ENCODE measurements at places on chromosomes 6 and 20.

- no peak for DNase-seq
These were observed 74.0 kb downstream of the MDGA1 start for GRCh38 chr6:37623666-37624065.

DNA sequence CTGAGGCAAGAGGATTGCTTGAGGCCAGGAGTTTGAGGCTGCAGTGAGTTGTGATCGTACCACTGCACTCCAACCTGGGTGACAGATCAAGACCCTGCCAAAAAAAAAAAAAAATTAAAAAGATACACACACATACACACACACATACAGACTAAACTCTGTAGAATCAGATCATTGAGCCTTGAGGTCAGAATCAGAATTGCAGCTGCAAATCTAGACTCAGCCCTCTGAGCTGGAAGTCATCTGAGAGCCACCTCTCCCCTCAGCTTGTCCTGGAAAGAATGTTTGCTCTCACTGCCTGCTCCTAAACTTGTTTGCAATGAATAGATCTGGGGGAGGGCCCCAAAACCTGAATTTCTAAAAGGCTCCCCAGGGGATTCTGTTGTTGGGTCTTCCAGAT, 41.4 kb upstream of the ANGPT4 start:
- no peak for DNase-seq

- DNase-seq = no peak
These were observed 4.4 kb upstream of the PRIM2 start for GRCh38 chr6:57313009-57313408.

- no peak for DNase-seq
These were observed 28.4 kb downstream of the SYNDIG1 start for GRCh38 chr20:24497851-24498250.

DNA sequence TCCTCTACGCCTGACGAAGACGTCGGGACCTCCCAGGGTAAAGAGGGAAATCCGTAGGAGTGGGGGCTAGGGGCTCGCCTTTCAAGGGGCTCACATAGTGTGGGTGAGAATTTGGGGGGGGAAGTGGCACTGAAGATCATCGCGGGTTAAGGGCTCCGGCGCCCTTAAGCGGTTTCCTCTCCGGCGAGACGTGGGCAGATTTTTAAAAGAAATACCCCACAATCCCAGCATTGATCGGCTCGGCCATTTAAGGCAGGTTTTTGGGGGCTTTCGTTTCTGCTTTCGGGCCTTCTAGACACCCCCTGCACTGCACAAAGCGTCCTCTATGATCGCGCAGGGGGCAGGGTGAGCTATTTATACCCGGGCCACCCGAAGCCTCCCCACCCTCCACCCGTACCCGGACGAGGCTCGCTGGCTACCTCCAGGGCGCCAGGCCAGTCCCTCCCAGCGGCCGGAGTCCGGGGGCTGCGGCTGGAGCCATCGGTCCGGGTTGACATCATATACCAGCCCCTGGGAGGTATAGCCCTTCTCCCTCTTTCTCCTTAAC, 1.2 kb downstream of the NKX2-2 start:
- no peak for DNase-seq

GRCh38 chr6:112005013-112005371, 48.9 kb upstream of the CCN6 start:
- no peak for DNase-seq

DNA sequence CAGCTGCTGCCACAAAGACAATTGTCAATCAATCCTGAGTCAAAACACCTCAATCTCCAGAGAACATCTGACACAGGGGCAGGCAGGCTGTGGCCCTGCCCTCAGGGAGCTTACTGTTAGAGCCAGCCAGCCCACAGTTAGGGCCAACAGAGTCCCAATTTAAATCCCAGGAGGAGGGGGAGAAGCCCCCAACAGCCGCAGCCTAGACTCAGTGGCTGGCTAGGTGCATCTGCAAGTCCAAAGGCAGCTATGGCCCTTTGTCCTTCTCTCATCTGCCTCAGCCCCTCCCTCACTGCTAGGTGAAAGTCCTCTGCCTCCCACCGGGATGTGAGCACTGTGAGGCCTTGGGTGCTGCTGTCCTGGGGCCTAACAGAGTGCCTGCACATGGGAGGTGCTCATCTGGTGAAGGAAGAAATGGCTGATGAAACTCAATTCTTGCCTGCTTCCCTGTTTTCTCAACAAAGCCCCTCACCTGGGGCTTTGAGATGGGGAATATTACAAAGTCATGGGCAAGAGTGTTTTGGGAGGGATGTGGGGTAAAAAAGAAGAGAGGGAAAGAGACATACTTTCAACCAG, 33.7 kb upstream of the VEGFA start:
- no peak for DNase-seq

DNA sequence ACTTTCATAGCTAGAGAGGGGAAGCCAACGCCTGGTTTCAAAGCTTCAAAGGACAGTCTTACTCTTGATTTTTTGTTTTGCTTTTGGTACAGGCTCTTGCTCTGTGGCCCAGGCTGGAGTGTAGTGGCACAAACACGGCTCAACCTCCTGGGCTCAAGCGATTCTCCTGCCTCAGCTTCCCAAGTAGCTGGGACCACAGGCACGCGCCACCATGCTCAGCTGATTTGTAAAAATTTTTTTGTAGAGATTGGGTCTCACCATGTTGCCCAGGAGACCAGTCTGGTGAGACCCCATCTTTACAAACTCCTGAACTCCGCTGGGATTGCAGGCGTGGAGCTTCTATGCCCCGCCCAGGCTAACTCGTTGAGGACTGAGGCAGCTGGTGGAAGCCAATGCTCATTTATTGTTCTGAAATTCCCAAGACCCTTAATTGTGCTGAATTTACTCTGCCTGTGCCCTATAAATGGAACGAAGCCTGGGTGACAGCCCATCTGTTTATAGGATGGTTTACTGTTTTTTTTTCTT, 18.0 kb downstream of the SRSF3 start:
- no peak for DNase-seq

DNA sequence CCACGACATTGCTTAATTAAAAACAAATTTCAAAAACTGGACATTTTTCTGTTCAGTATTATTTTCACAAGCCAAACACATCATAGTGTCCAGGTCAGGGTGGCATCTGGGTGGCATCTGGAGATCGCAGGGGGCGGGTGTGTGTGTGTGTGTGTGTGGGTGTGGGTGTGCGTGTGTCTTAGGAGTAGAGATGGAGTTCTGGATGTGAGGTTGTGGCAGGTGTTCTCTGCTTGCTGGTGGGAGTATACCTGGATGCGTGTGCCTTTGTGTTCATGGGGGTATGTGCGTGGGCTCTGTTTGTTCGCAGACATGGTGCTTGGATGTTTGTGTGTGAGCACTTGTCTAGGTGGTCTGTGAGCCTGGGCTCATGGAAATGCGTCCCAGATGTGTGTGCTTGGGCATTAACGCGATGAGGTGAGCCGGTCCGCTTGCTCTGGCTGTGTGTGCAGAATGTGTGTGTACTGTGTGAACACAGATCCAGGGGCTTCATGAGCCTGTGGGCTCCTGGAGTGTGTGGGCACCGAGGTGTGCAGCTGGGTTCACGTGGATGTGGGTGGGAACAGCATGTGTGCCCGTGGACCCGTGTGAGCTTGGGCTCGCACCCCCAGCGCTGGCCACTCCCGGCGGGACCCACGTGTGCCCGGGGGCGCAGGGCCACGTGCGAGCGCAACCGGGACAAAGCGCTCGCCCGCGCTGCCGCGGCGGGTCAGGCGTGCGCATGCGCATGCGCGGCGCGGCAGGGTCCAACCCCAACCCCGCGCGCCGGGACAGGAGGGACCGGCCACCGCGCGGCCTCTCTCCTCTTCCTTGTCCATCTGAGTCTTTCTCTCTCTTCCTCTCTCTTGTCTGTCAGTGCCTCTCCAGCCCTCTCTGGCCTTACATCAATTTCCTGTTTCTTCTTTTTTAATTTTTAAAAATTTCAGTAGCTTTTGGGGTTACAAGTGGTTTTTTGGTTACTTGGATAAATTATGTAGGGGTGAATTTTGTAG, 60.4 kb downstream of the SRC start:
- DNase-seq = peak; percentile 18

DNA sequence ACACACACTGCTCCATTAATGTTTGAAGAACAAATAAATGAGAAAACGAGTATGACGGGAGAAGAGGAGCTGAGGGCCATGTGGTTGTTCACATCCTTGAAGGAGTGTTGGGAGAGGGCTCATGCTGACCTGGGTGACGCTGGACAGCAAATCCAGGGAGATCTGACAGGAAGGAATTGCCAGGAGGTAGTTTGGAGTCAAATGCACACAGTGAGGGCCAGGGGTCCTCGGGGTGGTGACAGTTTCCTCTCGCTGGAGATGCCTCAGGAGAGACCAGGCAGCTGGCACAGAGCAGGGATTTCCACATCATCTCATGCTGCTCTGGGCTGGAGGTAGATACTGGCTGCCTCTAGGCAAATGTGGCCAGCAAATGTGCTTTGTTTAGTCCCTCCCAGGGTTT, 2.0 kb upstream of the TMEM181 start:
- DNase-seq = no peak

DNA sequence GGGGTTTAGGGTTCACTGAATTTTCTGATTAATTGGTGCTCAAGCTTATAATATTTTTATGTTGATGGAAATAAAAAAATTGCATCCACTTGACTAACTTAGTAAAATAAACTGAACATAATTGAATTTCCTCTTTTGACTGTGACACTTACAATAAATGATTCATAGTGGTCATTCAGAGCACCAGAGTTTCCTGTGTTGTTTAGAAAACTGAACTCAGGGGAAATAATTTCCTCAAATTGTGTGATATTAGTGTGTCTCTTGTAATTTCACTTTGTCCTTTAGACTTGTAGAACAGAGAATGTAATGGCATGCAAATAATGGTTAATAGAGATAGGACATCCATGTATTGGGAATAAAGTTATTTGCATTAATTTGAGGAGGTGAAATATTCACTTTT, 319.7 kb upstream of the MAN1A1 start:
- no peak for DNase-seq

GRCh38 chr6:26205625-26206574, 118.7 kb downstream of the HFE start:
- DNase-seq = no peak

DNA sequence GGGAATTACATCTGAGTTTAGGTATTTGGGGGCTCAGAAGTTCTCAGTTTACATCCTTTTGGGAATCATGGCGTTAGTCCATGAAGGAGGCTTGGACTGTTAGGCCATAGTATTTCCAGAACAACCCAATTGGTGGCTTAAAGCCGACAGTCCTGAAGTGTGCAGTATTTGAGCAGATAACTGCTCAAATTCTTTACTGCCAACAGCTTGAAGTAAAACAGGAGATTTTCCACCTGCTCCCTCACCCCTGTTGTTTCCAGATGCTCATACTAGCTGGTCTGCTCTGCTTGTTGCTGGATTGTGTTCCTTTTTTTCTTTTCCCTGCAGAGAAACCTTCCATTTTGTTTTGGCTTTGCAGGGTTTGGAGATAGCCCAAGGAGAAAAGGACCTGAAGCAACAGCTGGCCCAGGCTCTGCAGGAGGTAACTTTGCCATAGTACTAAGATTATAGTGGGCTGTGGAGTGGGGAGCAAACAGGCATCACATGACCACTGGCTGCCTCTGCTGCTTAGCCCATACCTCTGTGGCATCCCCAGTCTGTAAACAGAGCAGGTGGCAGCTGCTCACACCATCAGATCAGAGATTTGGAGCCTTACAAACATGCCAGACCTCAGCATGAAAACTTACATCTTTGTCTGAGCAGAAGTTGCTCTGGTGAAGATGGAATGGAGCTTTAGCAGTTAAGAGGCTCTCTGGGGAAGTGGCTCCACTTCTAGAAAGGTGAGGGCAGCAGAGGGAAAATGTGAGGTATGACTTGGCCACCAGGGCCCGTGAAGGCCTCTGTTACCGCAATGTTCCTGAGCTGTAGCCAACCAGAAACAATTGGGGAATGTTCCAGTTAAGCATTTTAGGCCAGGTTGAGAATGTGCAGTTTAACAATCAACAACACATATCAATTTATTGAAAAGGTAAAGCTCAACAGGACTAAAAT, 17.6 kb downstream of the RNF8 start:
- DNase-seq = no peak

GRCh38 chr6:30881392-30882203, 2.7 kb upstream of the DDR1 start:
- DNase-seq = no peak

GRCh38 chr20:43545837-43546578, 12.8 kb upstream of the SGK2 start:
- no peak for DNase-seq

DNA sequence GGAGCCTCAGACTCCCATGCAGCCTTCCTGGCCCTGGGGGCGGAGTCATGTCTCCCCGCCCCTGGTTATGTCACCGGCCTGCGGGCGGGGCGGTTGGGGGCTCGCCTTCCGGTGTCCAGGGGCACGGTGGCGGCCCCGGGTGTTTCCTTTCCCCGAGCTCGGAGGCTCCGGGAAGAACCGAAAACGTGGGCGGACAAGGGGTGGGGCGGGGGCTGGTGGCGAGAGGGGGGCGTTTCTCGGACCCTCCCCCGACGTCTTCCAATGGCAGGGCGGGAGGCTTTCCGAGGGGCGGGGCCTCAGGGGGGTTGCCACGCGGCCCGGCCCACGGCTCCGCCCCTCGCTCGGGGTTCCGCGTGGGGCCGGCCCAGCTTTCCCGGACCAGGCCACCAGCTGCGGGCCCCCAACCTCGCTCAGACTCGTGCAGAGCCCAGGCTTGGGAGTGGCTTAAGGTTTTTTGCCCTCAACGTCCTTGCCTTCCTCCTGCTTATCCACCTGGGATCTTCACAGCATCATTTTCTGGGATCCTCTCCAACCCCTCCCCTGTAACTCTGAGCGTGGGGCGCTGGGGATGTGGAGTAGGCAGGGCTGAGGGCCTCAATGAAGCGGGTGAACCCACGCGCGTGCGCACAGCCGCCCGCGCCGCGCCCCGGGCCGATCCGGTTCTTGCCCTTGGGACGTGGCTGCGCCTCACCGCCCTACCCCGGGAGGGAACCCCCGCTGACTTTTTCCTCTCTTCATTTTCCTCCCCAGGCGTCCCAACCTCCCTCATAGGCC, 2.1 kb upstream of the NRN1 start:
- DNase-seq = no peak

- no peak for DNase-seq
These were observed at the start of gene XKR7 for GRCh38 chr20:31967830-31968249. Gene XKR7 (plus strand): TSS chr20:31968151. CDS start chr20:31968176, 25 bp downstream.

- DNase-seq = no peak
These were observed 21.5 kb upstream of the BMP7 start for GRCh38 chr20:57287901-57288300.

DNA sequence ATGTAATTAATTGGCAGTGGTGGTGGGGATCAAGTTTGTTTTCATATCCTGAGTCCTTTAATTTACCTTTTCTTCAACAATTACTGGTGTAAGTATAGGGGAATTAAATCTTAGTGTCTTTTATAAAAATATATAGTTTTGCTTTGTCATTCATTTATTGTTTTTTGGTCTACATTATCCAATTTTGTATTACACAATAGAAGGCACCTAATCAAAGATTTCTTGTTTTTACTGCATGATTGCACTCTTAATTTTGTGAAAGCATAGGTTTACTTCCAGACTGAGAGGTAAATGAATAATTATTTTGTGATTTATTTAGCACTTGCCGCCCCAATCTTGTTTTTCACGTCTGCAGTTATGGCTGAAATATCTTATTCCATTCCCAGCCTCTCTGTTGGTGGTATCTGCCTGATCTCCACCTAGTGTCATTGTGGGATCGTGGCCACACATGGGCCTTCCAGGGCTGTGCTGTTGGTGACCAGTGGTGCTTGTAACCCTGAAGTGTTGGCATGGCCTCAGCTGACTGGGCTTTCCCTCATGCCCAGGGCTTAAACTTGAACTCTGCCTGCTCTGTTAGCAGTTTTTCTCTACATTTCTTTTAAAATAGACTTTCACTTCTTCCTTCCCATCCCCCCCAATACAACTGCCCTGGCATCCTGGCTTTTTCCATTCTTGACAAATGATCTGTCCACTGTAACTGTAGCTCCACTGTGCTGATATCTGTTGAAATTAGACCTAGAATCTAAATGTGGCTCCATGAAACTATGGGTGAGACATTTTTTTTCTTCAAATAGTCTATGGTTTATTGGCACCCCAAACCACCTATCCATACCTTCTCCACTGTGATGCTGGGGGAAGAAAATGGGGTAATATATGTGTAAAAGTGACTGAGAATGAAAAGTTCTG, 24.8 kb downstream of the E2F3 start:
- no peak for DNase-seq
